HepG2 (cell line): ENCODE measurements at places on chromosomes 3 and 15.

DNA sequence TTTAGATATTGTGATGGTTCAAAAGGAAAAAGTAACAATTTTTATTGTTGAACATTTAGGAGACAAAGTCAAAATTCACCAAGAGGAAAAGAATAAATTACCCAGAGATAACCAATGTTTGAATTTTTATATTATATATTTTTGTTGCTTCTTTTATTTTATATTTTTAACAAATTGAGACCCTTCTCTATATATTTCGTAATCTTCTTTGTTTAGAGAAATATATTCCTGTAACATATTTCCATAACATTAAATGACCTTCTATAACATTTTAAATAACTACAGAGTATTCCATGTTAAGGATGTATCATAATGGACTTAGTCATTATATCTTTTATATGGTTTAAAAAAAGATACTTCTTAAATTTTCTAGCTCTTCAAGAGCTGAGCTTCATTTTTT, 128.0 kb downstream of the RBPMS2 start:
- no peak for DNase-seq

DNA sequence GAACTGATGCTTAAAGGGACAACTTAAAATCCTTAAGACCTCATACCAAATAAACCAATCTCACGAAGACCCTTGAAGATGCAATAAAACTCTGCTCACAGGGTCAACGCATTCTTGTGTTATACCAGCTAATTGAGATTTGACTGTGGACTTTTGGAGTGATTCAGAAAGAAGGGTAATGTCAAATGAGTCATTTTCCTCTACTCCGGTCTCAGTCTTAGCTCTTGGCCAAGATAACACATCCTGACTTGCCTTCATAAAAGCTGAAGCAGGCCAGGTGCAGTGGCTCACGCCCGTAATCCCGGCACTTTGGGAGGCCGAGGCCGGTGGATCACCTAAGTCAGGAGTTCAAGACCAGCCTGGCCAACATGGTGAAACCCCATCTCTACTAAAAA, 3.8 kb downstream of the PKM start:
- DNase-seq = peak; percentile 7

DNA sequence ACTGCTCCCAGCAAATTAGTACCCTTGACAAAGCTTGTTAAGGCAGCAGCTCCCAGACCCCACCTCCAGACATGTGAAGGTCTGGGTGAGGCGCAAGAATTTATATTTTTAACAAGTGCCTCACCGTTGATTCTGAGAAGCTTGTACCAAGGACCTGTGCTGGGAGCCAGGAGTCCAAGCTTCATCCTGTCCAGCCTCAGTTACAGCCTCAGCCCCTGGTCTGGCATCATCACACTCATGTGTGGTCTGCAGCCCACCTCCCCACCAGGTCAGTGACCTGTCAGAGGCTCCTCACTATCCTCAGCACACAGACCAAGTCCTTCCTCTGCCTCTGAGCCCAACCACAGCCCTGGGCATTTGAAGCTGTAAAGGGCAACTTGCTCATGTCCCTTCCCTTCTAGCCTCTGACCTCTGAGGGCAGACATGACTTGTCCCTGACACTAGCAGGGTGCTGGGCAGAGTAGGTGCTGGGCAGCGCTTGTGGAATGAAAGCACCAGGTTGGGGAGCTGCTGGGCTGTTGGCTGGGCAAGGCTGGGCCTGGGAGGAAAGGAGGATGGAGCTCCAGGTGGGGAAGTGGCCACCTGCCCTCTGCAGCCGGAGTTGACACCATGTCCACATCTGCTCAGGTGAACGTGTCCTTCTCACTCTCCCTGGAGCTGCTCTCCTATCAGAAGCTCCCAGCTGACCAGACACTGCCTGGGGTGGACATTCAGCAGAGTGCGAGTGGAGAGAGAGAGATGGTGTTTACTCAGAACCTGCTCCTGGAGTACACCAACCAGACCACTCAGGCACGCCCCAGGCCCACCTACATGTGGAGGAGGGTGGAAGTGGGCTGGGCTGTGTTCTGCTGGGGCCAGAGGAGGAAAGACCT, 16.9 kb downstream of the ACAA1 start:
- no peak for DNase-seq

GRCh38 chr3:164521644-164522043, 556.7 kb downstream of the SI start:
- DNase-seq = no peak

DNA sequence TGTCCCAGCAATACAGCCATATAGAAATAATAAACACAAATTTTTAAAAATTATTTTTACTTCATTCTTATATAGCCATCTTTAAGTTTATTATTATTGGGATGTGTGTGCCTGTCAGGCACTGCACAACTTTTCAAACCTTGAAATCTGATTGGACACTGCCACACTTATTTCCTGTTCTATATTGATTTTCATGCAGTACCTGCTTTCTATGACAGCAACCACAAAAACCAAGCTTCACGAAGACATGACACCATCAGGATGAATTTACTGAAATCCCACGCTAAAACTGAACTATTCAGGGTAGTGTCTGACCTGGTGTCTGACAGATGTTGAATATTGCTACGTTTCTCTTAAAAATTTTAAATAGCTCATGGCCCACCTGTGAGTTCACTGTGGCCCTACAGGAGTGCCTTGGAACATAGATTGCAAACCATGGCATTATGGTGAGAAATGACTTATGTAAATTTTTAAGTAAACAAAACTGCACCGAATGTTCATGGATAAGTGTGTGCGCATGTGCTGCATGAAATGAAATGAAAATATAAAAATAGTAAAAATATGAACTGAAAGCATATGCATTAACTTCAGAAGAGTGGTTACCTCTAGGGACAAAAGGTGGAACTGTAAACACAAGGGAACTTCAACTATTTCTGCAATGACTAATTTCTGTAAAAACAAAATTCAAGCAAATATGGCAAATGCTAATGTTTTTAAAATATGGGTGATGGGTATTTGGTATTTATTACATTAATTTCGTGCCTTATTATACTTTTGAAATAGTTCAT, 152.3 kb downstream of the ZBTB20 start:
- no peak for DNase-seq

- DNase-seq = no peak
Measured at GRCh38 chr3:126907557-126907956, 75.4 kb upstream of the PLXNA1 start.

DNA sequence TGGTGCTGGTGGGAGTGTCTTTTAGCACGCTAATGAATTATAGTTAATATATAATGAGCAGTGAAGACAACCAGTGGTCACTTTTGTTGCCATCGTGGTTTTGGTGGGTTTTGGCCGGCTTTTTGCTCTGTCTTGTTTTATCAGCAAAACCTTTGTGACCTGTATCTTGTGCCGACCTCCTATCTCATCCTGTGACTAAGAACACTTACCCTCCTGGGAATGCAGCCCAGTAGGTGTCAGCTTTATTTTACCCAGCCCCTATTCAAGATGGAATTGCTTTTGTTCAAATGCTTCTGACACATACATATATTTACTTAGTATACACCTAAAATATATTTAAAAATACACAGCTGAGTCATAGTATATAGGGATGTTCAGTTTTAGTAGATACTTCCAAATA, 770.3 kb downstream of the PDCD6IP start:
- DNase-seq = no peak

DNA sequence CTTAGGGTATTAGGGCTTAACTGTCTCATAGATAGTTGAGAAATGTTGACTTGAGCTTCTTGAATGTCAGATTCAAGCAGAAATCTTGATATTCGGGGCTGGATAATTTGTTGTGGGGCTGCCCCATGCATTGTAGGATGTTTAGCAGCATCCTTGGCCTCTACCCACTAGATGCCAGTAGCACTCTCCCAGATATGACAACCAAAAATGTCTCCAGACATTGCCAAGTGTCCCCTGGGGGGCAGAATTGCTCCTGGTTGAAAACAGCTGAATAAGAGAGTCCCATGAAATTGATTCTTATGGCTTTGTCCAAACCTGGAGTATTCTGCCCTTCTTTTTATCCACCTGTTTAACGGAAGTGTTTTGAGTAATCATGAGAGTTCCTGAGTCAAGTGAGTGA, 15.9 kb upstream of the LCMT2 start:
- DNase-seq = no peak

DNA sequence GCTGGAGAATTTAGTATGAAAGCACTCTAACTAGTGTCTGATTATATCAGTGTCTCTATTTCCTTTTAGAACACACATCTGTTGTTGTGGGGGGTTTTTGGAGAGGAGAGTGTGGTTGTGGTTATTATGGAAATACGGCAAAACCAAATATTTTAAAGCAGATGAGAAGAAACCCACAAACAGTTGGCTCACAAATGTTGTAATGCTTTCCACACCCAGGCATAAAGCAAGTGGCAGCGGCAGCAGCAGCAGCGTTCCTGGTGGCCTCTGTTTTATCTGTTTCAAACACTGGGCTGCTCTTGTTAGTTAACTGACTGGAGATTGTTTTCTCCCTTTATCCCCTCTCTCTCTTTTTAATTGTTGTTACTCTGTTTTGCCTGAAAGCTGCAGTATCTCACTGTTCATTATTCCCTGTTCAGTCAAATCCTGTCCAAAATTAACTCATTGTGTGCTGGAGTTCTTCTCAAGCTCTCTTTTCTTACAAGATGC, 1045.5 kb upstream of the NR2F2 start:
- DNase-seq = no peak

DNA sequence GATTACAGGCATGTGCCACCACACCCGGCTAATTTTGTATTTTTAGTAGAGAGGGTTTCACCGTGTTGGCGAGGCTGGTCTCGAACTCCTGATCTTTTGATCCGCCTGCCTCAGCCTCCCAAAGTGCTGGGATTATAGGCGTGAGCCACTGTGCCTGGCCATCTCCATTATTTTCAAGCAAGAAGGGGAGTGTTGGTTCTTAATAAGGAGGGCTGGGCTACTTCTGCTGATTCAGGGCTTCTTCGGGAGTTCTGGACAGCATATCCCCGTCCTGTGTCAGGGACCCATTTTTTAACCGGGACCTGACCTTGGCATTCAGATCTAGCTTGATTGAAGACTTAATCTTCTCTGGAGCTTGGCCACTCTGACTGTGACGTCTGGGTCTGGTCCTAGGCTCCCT, 74.1 kb upstream of the SYN2 start:
- DNase-seq = no peak

DNA sequence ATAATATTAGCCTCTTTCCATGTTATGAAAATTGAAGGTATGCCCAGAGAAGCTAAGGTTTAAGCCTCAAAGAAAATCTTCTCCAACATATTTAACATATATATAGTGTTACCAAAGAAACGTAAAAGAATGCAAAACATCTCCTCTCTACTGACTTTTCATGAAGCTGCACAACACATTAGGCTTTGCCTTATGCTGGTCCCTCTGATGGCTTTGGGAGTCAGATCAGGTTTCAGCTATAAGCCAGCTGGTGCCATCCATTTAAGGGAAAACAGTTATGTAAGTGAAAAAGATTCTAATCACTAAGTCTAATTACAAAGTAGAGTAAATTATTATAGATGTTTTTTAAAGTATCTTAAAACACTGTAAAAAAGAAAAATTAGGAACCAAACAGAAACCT, 410.5 kb downstream of the LSAMP start:
- DNase-seq = no peak

DNA sequence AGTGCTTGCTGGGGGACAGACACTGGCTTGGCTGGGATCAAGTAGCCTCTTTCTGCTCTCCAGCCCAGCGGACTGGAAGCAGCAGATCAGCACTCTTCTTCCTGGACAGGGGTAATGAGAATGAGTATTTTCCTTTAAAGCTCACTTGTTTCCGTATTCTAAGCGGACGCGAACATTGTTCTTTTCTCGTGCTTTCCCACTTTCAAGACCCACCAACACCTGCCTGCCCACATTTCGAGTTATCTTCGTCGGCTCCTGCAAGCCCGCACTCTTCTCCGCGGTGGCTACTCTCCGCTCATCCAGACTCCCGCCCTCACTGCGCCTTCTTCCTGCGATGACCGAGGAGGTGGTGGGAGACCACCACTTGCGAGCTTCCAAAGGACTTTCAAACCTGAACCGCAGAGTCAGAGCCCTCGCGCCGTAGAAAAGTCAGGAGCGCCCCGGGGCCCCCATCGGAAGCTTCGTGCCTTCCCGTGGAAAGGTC, 1.6 kb upstream of the PPM1L start:
- no peak for DNase-seq

GRCh38 chr15:76062286-76062685, 2.5 kb downstream of the TMEM266 start:
- DNase-seq = no peak

DNA sequence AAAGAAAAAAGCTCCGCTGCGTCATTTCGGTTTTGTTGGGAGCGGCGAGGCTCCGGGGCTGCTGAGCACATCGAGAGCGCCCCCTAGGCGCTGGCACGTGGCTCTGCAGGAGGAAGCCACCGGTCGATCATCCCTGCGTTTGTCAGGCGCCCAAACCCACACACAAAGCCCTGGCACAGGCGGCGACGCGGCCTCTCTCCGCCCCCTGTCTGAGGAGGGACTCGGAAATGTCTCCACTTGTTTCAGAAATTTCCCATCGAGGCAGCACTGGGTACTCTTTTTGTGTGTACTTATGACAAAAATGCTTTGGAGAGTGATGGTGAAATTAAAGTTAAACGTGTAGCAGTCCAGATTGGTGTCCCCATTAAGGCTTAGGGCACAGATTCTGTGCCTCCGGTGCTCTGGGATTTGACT, 407.3 kb upstream of the ONECUT1 start:
- DNase-seq = peak; percentile 44

DNA sequence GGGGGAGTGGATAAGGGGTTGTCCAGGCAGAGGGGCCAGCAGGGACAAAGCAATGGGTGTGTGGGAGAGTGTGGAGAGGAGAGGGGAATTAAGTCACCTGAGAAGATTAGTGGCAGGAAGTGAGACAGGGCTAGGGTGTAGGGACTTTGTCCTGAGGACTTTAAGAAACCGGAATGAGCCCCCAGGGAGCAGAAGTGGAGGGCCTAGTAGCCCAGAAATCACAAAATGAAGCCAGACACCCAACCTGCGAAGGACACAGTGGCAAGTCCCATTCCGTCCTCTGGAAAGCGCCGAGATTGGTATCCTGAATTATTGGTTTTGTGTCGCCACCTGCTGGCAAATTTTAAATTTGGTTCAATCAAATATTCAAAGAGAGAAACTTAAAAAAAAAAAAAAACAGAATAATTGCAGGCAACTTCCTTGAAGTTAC, 78.0 kb upstream of the SLC25A36 start:
- DNase-seq = peak; percentile 49

DNA sequence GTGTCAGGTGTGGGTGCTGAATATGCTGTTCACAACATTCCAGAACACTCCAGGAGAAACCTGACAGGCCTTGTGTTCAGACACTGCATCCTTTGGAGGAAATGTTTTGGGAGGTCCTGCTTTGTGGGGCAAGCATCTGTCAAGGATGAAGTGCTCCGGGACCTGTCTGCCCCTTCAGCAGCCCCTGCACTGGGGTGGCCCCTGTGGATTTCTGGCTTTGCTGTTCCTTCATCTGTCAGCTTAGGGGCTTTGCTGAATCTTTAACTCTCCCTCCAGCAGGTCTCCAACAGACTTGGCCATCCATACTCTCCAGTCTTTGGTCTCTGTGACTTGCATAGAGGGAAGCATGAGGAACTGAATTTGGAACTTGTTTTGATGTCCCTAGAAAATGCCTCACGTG, 3.1 kb downstream of the PRR23E start:
- no peak for DNase-seq

GRCh38 chr3:70899816-70900215, 587.4 kb upstream of the MDFIC2 start:
- no peak for DNase-seq

- DNase-seq = no peak
Measured at GRCh38 chr15:69802432-69802831, 295.3 kb downstream of the TLE3 start.
